ENCODE measurements at places on chromosomes 11 and 22. TPM values are rescaled to one million over a fixed set of nuclear protein-coding genes. Genes with fewer than 3 reads are reported as not detected.

SHISAL1 gene
- 4.9 TPM for total RNA-seq

CRYBA4 gene
- total RNA-seq: not detected

RFPL1 gene
- not detected for total RNA-seq

PTGDR2 gene
- total RNA-seq: 0.09 TPM

TREH gene
- total RNA-seq: not detected

MRPL40 gene
- total RNA-seq: 41.7 TPM

TRIM48 gene
- not detected for total RNA-seq

TNNT3 gene
- not detected for total RNA-seq

SLC22A25 gene
- total RNA-seq: not detected

ZNF214 gene
- total RNA-seq: 1.5 TPM

HBB gene
- total RNA-seq: not detected

MS4A2 gene
- total RNA-seq: not detected

Measured in A549 treated with ZK216348 at 1 μM for 4 hours (cell line).